ENCODE measurements at places on chromosomes 7 and 10. TPM values are rescaled to one million over a fixed set of nuclear protein-coding genes. Genes with fewer than 3 reads are reported as not detected.

Gene SPDYE2B
- 0.84 TPM for polyA plus RNA-seq

GRCh38 chr7:121562259-121562658 lies 166.2 kb upstream of the FAM3C start:
- DNase-seq = no peak

Gene DPCD
- 42.1 TPM for polyA plus RNA-seq

- no peak for DNase-seq
Observed at GRCh38 chr10:85430991-85431390, 935.6 kb downstream of the GRID1 start.

Gene GJD4
- polyA plus RNA-seq = 0.17 TPM

DNA sequence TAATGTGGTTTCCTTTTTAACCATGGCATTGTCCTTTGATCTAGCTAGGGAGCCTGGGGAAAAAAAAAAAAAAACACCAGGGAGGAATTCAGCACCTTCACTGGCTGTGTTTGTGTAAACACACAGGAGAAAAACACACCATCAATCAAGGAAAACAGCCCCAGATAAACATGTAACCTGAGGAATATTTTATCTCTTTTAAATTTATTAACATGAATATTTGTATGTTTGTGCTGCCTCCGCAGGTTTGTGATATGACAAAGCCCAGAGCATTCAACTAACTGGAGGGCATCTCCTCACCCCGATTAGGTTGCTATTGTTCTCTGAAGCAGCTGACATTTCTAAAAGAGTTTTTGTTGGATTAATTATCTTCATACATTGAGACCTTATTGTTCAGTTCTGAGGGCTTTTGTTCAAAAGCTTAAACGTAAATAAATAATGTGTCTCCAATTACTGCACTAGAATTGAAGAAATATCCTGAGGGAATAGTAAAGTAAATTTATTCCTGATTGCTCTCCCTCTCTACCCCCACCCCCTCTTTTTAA lies 89.4 kb upstream of the SEMA3E start:
- DNase-seq = no peak

GRCh38 chr7:23294549-23295400 lies 4.4 kb upstream of the MALSU1 start:
- no peak for DNase-seq

Gene EZH2
- 42.6 TPM for polyA plus RNA-seq

Gene RPEL1
- 0.19 TPM for polyA plus RNA-seq

DNA sequence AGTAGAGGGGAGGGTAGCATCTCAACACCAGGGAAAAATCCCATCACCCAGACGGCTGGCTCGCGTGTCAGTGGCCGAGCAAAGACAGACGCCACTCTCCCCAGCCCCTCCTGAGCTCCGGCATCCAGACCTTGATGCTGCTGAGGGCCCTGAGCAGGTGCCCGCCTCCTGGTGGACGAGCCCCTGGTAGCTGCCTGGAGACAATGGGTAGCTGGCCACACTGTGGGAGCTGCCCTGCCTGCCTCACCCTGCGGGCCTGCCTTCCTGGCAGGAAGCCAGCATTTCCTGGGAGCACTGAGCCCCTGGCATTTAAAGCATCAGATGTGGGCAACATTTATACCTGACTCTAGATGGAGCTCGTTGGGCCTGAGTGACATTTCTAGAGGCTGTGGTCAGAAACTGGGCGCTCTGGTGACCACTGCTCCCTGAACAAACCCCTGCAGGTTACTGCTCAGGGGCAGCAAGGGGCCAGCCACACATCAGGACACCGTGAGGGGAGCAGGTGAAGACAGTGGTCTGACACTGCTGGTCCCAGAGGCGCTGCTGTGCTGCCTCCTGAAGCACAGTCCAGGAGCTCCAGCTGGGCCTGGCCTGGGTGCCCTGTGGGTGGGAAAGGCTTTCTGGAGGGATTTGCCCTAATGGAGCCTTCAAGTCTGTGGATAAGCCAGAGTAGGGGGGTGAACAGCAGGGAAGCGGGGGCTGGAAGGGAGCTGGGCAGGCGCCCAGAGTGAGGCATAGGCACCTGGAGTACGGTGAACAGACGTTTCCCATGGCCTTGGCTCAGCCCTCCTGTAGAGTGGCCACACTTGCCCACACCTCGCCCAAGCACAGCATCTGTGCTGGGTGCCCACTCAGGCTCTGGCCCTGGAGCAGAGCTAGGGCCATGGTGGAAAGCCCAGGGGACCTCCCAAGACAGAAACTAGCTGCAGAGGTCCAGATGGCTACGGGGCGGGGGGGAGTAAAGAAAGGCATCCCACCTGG lies 138.7 kb downstream of the MAPK8 start:
- no peak for DNase-seq

DNA sequence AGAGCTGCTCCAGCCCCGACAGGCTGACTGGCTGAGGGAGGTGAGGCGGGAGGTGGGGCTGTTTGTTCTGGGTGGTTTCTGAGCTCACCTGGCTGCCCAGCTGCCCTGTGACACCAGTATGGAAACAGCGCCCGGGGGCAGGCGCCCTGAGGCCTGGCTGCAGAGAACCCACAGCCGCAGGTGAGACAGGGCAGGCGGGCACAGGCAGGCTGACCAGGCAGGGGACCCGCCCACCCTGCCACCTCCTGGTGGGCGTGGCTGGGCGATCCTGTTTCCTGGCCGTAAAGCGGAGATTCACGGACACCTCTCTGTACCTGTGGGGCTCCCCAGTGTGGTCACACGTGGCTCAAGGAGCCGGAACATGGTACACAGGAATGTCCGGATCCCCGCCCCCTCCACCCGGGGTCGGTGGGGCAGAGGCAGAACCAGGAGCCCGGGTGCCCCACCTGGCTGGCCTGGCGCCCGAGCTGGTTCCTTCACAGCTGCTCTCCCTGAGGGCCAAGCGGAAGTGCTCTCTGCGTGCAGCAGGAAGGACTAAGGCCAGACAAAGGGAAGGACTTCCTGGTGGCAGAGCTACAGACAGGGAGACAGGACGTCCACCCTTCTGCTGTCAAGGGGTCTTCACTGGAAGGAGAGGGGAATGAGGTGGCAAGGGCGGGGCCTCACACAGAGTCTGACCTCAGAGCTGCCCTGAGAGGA lies 3.9 kb downstream of the MICALL2 start:
- DNase-seq = peak; percentile 46

Gene FAM25G
- not detected for polyA plus RNA-seq

- no peak for DNase-seq
Observed at GRCh38 chr10:121459622-121460453, 138.4 kb downstream of the FGFR2 start.

- no peak for DNase-seq
Observed at GRCh38 chr7:36904802-36905201, 180.5 kb upstream of the AOAH start.

- DNase-seq = no peak
Observed at GRCh38 chr7:95921543-95921942, 149.2 kb downstream of the DYNC1I1 start.

Gene PNLIPRP2
- polyA plus RNA-seq = not detected

GRCh38 chr7:80054356-80054755 lies 80.3 kb upstream of the GNAI1 start:
- DNase-seq = no peak

- no peak for DNase-seq
Observed at GRCh38 chr7:131829947-131830558, 273.6 kb upstream of the PODXL start.

- DNase-seq = no peak
Observed at GRCh38 chr7:91114232-91114631, 150.0 kb upstream of the FZD1 start.

Gene SPDYE16
- 4.0 TPM for polyA plus RNA-seq

Gene DENND2A
- 34.2 TPM for polyA plus RNA-seq

DNA sequence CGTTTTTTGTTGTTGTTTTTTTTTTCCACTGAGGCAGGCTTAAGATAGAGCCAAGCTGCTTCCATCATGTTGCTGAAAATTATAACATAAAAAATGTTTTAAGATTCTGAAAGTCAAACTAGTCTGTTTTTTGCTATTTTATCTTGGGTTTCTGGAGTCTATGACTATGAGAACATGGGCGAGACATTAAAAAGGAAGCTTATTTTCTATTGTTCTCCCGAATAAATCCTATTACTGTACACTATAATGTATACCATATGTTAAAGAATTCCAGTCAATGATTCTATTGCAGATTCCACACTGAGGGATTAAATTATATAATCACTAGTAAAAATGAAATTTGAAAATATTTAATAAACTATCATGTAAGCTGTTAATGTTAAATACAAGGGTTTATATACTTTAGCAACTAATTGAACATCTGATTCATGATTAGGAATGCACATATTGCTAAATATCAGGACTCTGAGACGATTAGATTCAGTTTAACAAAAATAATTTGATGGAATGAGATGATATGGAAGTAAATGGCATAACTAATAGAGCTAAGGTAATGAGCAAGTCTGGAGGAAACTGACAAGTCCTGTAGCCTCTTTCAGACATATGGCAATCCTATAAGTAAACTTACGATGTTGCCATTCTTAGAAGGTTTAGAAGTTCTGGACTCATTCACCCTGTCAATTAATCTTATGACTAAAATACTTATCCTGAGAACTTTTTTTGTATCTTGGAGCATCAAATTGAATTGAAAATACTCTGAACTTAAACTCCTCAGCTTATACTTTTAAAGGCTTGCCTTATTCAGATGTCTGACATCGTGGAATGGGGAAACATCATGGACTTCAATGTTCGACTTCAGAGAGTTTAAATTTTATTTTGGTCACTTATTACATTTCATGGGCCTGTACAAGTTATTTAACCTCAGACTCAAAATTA lies 294.8 kb upstream of the DGKB start:
- no peak for DNase-seq

DNA sequence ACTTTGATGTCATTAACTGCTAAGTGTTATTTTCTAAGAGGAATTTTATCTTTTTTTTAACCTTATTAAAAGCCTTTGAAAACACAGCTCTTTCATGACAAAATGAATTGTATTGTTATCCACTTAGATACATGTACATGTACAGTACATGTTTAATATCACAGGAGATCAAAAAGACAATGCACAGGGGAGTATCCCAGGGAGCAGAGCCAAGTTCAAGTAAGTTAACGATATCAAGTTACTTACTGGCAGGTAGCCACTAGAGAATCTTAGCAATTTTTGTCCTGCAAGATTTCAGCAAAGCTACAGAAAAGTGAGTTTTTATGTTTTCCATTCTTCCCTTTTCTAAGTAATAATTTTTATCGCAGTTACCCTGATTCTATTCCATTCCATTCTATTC lies 33.9 kb upstream of the ARL4A start:
- no peak for DNase-seq

DNA sequence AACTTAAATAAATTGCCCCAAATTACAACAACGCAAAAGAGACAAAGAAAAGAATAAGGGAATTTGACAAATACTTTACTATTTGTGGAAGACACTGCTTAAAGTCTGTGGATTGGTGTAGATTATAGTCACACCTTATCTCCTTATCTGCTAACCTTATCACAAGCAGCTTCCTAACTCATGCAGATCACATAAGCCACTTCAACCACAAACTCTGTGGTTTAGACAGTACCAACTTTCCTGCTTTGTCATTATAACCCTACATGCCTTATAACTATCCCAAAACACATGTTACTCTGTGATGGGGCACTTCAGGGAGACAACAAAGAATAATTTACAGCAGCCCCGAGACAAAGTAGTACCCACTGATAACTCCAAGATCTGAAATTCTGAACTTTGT lies 41.5 kb upstream of the PPP3CB start:
- no peak for DNase-seq

Gene UCN3
- polyA plus RNA-seq = 0.30 TPM

DNA sequence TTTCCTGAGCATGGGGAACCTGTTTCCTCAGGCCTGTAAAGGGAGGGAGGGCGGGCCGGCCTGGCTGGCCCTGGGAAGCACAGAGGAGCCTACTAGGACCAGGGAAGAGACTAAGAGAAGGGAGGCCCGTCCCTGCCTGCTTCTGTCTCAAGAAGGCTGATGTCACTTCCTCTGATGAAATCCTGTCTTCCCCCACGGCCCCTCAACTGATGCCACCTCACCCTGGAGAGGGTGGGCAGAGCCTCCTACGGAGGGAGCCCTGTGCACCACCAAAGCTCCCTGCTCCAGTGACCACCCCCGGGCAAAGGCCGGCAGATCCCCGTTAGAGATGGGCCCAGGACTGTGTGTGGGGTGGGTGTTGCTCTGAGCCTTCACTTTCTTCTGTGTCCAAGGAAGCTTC lies 1.0 kb upstream of the PILRA start:
- DNase-seq = no peak

- DNase-seq = no peak
Observed at GRCh38 chr10:94218493-94219183, 144.1 kb downstream of the NOC3L start.

Gene AKR1C2
- polyA plus RNA-seq = 10.3 TPM
